ENCODE measurements at places on chromosomes 16 and 17.

GRCh38 chr17:5330981-5331380, 48.9 kb downstream of the RABEP1 start:
- DNase-seq, result no peak

DNA sequence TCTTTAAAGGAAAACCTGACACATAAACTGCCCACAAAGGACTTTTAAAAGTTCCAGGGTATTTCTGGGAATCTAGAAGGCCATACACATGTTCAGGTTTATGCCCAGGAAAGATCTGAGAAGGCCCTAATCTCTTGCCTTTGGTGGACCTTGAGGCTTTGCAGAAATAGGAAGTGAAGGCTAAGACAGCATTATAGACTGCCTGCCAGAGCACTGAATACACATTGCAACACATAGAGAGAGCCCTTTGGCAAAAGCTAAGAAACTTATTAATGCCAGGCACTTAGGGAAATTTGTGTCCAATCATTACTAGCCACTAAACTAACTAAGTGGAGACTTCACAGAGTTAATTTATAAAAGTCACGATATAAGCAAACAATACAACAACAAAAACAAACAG, 70.4 kb downstream of the MMD start:
- DNase-seq, result no peak

GRCh38 chr17:70327723-70328122, 158.4 kb downstream of the KCNJ2 start:
- no peak for DNase-seq

- DNase-seq, result no peak
Measured at GRCh38 chr17:8041249-8041928, 2.5 kb downstream of the ALOX15B start.

GRCh38 chr16:46932802-46933201, 40.7 kb downstream of the DNAJA2 start:
- no peak for DNase-seq

DNA sequence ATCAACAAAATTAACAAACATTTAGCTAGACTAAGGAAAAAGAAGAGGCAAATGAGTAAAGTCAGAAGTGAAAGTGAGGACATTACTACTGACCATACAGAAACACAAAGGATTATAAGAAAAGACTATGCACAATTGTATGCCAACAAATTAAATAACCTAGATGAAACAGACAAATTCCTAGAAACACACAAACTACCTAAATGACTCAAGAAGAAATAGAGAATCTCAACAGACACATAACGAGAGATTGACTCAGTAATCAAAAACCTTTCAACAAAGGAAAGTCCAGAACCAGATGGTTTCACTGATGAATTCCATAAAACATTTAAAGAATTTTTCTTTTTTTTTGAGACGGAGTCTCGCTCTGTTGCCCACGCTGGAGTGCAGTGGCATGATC, 35.7 kb upstream of the MYLK3 start:
- peak; percentile 50 for DNase-seq

Data from T-helper 2 cell (primary cell).